ENCODE measurements at places on chromosomes 11 and 22.

GRCh38 chr11:128040603-128041002 is 546.8 kb downstream of the ETS1 start:
- no peak for DNase-seq

- no peak for DNase-seq
Observed at GRCh38 chr22:17043521-17043920, 35.5 kb upstream of the GAB4 start.

GRCh38 chr22:17968126-17968525 is 56.2 kb downstream of the MICAL3 start:
- DNase-seq = no peak

GRCh38 chr11:33273656-33274055 is 16.5 kb downstream of the HIPK3 start:
- no peak for DNase-seq

GRCh38 chr11:131737357-131737756 is 366.9 kb downstream of the NTM start:
- DNase-seq = no peak

All from CD4-positive, alpha-beta T cell treated with Interleukin-4 for 4 hours (primary cell).